Mucosa of descending colon (tissue), 3 donors: ENCODE measurements at places on chromosomes 7 and 10. TPM values are rescaled to one million over a fixed set of nuclear protein-coding genes. Genes with fewer than 3 reads are reported as not detected.

BLNK gene
- total RNA-seq: 30.4 TPM

GRCh38 chr10:31975157-31975765 lies 46.6 kb upstream of the ARHGAP12 start:
- DNase-seq: no peak

DCLRE1A gene
- 5.1 TPM for total RNA-seq

DNA sequence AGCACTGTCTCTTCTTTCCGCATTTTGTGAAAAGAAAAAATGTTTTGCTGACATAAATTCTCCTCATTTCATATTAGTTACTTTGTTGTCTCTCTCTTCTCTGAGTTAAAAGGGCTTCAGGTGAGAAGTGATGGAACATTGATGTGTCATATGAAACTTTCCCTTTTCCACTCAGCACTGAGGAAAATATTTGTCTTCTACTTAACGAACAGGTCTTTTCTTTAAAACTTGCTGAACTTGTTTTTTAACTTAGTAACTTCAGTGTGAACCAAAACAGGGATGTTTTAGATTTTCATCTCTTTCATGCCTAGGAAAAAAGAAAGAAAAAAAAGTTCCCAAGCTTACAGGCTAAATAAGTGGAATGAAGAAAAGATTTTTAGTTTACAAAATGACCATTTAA lies 19.0 kb upstream of the TSPAN12 start:
- no peak for DNase-seq

TMEM236 gene
- 59.9 TPM for total RNA-seq

ZNF37A gene
- 19.7 TPM for total RNA-seq

DNA sequence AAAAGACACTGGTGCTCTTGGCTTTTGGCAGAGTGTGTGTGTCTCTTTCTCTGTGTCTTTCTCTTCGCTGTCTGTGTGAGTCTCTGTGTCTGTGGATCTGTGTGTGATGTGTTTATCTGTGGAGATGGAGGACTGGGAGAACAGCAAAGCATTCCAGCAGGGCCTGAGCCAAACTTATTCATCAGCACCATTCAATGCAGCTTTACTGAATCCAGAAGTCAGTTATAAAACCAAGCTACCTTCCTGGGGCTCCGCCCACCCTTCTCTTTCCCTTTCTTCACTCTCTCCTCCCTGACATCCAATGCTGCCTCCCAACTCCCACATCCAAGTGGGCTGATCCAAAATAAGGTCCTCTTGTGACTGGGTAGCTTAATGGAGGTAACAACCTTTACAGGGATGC lies 3.9 kb downstream of the SGMS1 start:
- no peak for DNase-seq

DNA sequence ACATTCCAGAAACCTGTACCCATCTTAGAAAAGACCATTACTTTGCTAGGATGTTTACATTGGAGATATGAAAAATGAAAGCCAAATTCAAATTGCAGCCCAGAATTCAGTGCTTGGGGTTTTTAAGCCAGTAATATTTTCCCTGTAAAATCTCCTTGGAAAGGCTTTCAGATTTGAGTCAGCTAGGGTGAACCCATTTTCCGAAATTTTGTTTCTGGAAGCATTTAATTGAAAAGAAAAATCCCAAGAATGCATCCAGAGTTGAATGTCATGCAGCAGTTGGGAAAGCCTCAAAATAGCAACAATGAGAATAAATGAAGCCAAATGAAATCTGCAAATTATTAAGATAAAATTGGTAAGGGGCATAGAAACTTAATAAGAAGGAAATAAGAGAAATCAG lies 106.4 kb downstream of the BMPER start:
- no peak for DNase-seq

DNA sequence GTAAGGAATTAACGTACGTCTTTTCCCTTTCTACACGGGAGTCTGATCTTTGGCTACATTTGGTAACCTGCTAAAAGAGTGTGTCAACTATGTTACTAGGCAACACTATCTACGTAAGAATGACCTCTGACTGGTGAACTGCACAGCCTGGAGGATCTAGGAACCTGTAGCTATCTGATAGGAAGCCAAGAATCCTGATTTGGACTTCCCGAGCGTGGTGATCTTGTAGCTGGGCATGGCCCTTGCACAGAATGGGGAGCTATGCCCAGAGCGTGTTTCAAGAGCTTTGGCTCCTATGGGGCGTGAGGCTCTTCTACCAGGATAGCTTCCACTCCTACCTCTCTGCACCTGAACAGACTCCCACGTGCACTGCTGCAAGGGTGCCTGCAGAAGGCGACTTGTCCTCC lies 157.5 kb downstream of the TAX1BP1 start:
- DNase-seq: peak; percentile 34

DNA sequence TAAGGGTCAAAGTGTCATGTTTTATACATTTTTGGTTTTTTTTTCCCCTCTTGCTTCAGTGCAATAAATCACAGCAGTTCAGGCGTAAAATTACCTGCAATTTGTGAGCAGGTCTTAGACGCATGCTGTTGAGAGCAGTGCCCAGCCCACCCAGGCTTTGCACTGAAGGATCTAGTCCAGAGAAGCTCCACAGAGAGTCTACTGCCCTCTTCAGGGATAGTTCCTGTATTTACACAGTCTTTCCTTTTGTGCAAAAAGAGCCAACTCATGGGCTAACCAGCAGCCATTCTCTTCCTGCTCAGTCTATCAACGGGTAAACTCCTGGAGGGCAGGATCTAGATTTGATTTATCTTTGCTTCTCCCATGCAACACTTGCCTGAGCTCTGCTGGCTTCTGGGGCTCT lies 82.2 kb upstream of the NAMPT start:
- peak; percentile 31 for DNase-seq

MEOX2 gene
- 0.52 TPM for total RNA-seq

DNA sequence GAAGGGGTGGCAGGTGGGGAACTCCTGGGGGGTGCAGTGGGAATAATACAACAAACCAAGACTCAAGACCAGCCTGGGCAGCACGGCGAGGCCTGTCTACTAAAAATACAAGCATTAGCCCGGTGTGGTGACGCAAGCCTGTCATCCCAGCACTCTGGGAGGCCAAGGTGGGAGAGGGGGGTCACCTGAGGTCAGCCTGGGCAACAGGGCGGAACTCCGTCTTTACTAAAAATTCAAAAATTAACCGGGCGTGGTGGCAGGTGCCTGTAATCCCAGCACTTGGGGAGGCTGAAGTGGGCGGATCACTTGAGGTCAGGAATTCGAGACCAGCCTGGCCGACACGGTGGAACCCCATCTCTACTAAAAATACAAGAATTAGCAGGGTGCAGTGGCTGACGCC lies 48.4 kb upstream of the ELFN1 start:
- no peak for DNase-seq

FAM20C gene
- total RNA-seq: 26.5 TPM

ENO4 gene
- not detected for total RNA-seq

DNA sequence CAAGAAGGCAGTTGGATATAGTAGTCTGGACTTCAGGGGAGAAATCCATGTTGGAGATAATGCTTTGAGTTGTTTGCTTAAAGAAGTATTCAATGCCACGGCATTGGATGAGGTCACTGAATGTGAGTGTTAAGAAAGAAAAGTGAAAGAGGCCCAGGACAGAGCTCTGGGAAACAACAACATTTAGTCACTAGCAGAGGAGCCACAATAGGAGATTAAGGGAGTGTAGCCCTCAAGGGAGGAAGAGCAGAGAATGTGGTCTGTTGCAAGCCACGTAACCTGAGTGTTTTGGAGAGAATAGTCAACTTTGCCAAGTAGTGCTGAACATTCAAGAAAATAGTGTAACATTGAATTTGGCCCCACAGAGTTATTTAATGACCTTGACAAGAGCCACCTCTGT lies 114.7 kb downstream of the MYO3A start:
- no peak for DNase-seq

- DNase-seq: no peak
Measured at GRCh38 chr7:113918946-113919345, at the start of gene PPP1R3A. Gene PPP1R3A, minus strand, starts transcription at chr7:113919009. Its CDS starts 13 bp downstream, at chr7:113918996.

- no peak for DNase-seq
Measured at GRCh38 chr7:155769701-155770100, 42.6 kb downstream of the SHH start.

DNA sequence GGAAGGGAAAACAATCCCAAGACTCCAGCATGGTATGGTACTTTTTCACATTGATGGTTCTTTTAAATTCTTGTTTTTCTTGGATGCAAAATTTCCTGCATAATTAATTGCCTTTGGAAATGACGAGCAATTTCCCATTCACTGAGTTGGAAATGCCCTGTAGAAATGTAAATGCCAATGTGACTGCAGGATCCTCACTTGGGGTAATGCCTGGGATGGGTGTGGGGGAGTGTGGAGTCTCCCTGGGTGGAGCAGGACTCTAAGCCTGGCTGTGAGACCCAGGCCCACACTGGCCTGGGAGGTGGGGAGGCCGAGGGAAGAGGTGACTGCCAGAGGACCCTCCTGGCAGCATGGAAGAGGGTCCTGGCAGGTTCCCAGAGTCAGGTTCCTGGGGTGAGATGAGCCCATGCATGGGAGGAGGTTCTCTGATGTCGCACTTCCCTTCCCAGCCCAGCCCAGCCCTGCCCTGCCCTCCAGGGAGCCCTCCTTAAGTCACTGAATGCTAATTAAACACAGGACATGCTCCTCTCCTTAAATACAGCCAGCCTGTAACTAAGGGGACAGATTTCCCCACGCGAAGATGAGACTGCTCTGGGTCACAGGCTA lies 157.9 kb downstream of the GFRA1 start:
- DNase-seq: no peak

MAGI2 gene
- total RNA-seq: 14.5 TPM

GRCh38 chr10:11509036-11509435 lies 102.4 kb downstream of the USP6NL start:
- no peak for DNase-seq

DNA sequence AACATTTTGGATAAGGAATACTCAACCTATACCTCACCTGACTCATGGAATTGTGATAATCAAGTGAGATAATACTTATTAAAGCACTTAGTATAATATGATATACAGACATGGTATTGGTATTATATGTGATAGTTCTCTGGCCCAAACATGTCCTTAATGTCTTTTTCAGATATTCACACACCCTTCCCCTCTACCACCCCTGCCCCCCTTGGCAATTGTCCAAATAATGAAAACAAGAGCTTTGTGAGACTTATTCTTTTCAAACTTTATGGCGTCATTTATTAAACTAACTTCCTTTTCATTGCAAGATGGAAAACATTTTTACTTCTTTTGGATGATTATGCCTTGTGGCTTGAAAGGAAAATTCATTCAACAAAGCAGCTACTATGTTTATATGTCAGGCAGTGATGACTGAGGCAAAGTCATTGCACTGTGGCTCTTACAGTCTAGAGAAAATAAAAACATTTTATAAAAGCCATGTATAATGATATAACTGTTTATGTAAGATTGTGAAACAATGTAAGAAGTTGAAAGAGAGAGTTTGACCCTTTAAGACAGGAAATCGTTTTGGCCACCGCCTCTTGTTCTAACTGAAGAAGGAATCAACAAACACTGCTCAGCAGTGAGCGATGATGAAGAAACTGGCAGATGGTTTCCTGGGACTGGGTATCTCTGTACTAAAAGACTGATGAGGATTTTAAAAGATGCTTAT lies 27.4 kb downstream of the MINPP1 start:
- DNase-seq: no peak

HKDC1 gene
- 31.2 TPM for total RNA-seq

DNA sequence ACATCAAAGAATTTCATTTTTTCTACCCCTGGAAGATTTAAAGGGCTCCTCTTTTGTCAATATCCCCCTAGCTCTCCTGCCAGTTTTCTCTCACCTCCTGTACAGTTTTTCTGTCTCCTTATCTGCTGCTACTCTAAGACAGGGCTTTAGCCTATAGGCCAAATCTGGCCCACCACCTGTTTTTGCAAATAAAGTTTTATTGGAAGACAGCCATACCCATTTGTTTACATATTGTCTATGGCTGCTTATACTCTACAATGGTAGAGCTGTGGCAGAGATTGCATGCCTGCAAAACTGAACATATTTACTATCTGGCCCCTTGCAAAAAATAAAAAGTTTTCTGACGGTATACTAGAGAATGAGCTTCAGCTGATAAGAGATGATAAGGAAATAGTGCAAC lies 37.4 kb upstream of the GARS1 start:
- no peak for DNase-seq

DNA sequence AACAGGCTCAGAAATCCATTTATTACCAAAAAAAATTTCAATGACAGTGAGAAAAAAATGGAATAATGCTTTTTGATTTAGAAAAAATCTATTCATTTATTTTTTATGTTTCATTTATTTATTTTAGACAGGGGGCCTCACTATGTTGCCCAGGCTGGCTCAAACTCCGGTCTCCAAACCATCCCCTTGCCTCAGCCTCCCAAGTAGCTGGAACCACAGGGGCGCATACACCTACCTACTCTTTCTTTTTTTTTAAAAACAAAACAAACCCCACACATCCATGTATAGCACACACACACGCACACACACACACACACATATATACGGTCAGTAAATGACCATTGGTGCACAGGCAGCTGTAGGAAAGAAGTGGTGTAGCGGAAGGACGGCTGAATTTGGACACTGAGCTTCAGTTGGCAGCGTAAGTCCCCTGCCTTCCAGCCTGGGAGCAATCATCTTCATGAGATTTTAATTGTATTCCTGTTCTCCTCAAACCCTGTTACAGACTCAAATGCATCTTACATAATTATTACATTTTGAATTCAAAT lies 28.8 kb downstream of the ARL4A start:
- DNase-seq: no peak

GRCh38 chr10:118503192-118503591 lies 92.3 kb downstream of the PRLHR start:
- no peak for DNase-seq

GRCh38 chr7:73844848-73845460 lies 2.6 kb upstream of the METTL27 start:
- no peak for DNase-seq

- no peak for DNase-seq
Measured at GRCh38 chr10:95628786-95629185, 27.7 kb downstream of the ALDH18A1 start.

DNA sequence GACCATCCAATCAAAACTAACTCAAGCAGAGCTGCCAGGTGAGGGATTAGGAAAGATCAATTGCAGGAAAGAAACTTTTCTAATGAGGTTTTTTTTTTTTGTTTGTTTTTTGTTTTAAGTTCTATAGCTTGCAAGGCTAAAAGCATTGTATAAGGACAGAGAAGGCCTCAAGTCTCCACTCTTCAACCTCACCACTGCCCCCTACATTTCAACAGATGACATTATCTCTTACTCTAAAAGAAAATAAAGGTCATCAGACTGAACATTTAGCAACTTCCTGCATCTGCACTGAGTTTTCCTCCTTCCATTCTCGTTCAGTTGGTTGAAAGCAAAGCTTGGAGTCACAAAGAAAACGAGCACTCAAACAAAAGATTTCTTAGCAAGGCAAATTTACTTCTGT lies 45.2 kb upstream of the EXOC4 start:
- no peak for DNase-seq

- no peak for DNase-seq
Measured at GRCh38 chr7:44183386-44183785, 5.9 kb downstream of the GCK start.

PVRIG gene
- not detected for total RNA-seq

SUN3 gene
- not detected for total RNA-seq

- no peak for DNase-seq
Measured at GRCh38 chr10:43692051-43692825, 43.6 kb upstream of the ZNF32 start.
